ENCODE measurements at places on chromosomes 4 and X. TPM values are rescaled to one million over a fixed set of nuclear protein-coding genes. Genes with fewer than 3 reads are reported as not detected.

BTC gene
- total RNA-seq: not detected

RAPGEF2 gene
- 24.7 TPM for total RNA-seq

RTL9 gene
- not detected for total RNA-seq

DACH2 gene
- total RNA-seq: not detected

FOXP3 gene
- total RNA-seq: 0.41 TPM

DMP1 gene
- not detected for total RNA-seq

POU3F4 gene
- not detected for total RNA-seq

RBM47 gene
- total RNA-seq: 0.88 TPM

KCNIP4 gene
- not detected for total RNA-seq

PLAC1 gene
- not detected for total RNA-seq

SLC9B1 gene
- total RNA-seq: 6.4 TPM

GRCh38 chrX:151725338-151725614, 9.3 kb upstream of the CNGA2 start:
- no peak for DNase-seq

DNA sequence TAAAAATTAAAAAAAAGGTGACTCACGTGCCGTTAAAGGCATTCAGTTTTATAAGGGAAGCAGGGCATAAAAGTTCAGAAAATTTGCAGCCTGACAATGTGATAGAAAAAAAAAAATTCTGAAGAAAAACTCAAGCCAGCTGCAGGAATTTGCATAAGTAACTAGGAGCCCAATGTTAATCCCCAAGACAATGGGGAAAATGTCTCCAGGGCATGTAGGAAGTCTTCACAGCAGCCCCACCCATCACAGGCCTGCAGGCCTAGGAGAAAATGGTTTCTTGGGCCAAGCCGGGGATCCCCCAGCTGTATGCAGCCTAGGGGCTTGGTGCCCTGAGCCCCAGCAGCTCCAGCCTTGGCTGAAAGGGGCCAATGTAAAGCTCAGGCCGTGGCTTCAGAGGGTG, 31.2 kb downstream of the CHM start:
- no peak for DNase-seq

GRCh38 chr4:19285146-19285545, 966.6 kb upstream of the SLIT2 start:
- DNase-seq: no peak

- no peak for DNase-seq
Measured at GRCh38 chr4:7675136-7675535, 240.4 kb upstream of the PSAPL1 start.

GRCh38 chr4:140705625-140706275, 50.4 kb downstream of the TBC1D9 start:
- DNase-seq: no peak

DNA sequence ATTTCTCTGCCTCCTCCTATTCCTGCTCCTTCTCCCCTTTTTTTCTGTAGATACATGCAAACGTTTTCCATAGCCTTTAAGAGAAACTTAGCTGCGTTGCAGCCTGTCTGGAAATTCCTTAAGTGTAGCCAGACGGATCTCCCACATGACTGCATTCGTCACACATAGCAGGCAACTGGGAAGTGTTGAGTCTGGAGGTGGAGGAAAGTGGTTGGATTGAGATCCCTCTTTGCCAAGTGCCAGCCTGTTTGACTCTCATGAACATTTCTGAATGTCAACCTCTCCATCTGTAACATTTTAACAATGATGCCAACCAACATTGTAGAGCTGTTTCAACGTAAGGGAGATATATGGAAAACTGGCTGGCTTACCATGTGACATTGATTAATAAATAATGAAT, 45.1 kb upstream of the FAM9A start:
- no peak for DNase-seq

DNA sequence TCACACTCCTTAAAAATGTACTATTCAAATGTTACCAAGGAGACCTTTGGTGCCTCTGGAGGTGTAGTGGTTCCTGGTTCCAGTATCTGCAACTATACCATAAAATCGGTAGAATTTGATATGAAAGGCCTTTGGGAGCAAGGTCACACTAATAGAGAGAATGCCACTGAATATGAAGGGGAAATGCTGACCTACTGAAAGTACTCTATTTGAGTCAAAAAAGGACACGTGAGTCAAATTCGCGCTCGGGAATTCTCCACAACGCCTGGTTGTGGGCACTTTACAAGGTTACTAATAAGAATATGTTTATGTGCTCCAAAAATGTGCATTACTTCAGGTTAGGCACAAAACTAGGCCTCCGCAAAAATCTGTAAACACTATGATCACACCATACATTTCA, 39.5 kb upstream of the RELL1 start:
- DNase-seq: no peak

- no peak for DNase-seq
Measured at GRCh38 chrX:43629229-43629628, 26.9 kb upstream of the MAOA start.

DNA sequence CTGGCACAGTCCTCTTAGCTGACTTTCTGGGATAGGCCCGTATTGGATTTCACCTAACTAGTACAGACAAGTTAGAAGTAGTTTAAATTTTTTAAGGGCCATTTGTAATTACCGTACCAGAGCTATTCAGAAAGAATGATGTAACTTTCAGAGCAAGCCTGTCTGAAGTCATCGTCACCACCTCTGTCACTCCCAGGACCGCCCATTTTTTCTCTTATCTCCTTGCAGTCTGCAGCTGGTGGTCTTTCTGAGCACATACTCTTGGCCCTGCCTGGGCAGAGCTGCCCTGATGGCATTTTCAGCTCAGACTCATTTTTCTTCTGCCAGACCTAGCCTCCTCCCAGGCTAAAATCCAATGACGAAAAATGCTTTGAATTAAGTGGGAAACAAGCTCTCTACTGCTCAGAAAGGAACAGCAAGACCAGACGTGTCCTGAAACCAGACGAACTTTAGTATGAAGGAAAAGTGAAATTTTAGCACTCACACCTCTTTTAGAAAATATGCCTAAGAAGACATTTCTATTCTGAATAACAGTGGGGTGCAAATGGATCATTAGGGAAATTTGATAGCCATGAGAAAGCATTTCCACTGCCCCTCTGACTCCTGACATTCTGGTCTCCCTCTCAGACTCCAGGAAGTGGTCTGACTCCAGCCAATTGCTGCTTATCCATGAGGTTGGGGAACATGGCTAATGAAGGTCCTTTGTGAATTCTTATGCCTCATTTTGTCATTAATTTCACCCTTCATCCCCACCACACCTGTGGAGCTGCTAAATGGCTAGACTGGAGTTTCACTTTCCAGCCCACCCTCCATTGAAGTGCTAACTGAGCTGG, 162.4 kb upstream of the GYPA start:
- DNase-seq: no peak

DNA sequence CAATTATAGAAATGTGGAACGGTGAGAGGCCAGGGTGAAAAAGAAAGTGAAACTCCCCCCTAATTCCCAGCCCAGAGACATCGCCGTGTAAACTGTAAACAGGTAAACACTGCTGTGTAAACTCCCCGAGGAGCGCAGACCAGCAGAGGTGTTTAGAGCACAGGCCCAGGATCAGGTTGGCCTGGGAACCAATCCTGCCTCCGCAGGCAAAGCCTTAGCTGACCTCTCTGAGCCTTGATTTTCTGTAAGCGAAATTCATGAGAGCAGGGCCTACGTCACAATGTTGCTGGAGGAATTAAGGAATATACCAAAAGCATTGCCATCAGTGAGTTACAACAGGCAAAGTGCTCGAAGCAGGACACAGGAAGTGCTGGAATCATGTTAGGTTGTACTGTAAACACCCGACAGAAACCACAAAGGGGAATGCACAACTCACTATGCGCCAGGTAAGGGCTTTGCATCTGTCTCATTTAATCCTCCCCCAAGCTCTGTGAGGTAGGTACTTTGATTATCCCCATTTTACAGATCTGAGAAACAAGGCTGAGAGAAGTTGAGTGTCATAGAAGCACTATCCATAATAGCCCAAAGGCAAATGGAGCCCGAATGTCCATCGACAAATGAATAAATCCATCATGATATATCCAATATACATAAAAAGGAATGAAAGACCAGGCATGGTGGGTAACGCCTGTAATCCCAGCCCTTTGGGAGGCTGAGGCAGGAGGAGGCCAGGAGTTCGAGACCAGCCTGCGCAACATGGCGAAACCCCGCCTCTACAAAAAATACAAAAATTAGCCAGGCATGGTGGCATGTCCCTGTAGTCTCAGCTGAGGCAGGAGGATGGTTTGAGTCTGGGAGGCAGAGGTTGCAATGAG, 30.7 kb upstream of the KIAA0232 start:
- no peak for DNase-seq

- no peak for DNase-seq
Measured at GRCh38 chrX:10484683-10485247, 135.6 kb downstream of the MID1 start.

DNA sequence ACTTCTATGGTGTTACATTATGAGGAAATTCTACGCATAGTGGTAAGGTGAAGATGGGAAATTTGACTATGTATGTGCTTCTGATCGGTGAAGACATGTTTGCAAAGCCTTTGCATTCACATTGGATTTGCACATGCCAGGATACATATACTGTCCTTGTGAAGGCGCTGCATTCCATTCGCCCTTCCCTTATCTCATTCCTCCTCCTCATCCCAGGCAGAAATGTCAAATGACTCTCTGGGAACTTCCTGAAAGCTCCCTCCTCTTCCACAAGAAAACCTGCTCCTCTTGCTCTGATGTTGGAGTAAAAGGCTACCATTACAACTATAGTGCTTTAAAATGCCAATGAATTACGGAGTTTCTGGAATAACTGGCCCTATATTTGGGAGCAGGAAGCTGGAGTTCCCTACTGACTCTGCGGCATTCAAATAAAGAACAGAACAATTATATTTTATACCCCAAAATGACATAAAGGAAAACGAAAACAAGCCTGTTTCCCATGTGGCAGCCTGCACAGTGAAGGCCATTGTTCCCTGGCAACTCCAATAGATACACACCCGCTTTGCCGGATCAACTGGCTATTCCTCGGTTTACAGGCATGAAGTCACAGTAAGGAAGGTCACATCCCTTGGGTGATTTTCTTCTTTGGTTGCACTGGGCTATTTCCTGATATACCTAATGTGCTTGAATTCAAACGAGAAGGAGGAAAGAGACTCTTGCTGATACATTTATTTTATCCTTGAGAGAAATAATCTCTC, 84.5 kb downstream of the AREG start:
- no peak for DNase-seq

- no peak for DNase-seq
Measured at GRCh38 chr4:42487230-42487629, 89.9 kb downstream of the SHISA3 start.

GRCh38 chrX:77922787-77923186, 12.3 kb downstream of the ATP7A start:
- DNase-seq: no peak

DNA sequence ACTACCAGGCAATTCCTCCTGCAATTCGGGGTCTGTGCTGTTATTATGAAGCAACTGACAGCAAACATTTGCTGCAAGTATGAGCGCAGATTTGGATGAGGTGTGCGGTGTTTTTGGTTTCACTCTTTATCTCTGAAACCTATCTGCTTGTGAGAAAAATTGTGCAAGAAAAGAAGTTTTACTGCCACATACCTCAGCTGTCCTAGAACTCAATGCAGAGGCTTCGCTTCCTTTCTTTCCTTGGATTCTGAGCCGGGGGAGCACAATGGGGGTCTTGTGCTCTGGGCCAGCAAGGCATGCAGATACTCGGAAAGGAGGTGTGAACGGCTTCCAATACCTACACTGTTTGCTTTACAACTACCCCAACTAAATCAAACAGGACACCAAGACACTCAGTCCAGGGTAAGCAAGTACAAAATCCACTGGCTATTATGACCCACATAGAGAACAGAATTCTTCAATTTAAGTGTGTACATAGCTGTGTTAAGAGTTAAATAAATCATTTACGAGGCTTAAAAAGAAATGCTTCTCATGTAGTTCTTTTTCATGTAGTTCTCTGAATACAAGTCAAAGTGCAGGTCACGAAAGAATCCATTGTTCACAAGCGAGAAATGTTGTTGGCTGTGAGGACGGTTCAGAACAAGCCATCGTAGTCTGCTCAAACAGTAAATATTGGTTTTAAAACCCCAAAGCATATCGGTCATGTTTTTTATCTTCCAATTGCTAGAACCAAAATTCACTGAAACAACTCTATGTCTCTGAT, 1.1 kb downstream of the SORBS2 start:
- DNase-seq: no peak

GRCh38 chr4:183611210-183611830, 47.7 kb downstream of the RWDD4 start:
- no peak for DNase-seq

DNA sequence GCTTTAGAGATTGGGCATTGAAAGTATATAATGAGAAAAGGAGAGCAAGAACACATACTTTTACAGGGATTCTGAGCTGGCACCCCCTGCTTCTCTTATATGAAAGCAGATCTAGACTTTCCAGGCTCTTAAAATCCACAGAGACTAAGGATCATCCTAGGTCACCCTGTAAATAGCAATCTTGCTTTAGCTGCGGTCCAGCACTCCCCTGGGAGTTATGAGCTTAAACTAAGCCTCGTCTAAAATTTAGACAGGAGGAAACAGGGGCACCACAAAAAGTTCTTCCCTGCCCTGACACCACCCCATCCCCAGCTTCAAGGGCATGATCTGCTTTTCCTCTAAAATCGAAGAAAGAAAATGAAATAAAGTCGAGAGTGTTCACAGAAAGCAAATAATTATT, 143.3 kb upstream of the KCNIP4 start:
- DNase-seq: no peak

- DNase-seq: no peak
Measured at GRCh38 chr4:141815646-141816045, 179.3 kb downstream of the IL15 start.

DNA sequence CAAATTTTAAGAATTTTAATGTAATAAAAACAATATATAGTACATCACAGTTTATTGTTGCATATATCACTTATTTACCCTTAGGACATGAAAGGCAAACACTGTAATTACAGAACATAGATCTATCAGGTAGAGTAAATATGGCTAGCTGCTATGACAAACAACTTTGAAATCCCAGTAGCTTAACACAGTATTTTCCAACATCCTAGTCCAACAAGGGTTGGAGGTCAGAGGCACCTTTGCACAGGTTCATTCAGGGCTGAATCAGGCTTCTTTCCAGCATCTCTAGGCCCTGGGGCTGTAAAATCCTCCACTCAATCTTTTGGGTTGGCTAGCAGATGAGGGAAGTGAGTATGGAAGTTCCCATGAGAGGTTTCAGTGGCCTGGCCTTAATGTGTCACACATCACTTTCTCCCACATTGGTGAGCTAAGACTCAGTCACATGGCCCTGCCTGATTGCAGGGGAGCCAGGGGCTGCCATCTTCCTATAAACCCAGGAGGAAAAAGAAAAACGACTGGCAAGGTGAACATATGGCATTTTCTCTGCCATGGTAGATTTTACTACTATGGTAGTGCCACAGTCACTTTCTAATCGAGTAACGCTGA, 32.9 kb downstream of the HERC6 start:
- DNase-seq: no peak

GRCh38 chr4:3408793-3409330, 32.9 kb upstream of the HGFAC start:
- DNase-seq: no peak

GRCh38 chr4:1669270-1669669, 14.8 kb downstream of the FAM53A start:
- no peak for DNase-seq
